ENCODE measurements at places on chromosomes 16 and 17. TPM values are rescaled to one million over a fixed set of nuclear protein-coding genes. Genes with fewer than 3 reads are reported as not detected.

GRCh38 chr17:6713918-6714271 is 726 bp upstream of the SLC13A5 start:
- DNase-seq: no peak

GRCh38 chr16:10428433-10429168 is 42.7 kb downstream of the ATF7IP2 start:
- no peak for DNase-seq

- DNase-seq: peak; percentile 42
Observed at GRCh38 chr17:8710813-8711212, 33.8 kb downstream of the CCDC42 start.

GRCh38 chr16:24539850-24540601 is 660 bp downstream of the RBBP6 start:
- DNase-seq: peak; percentile 85

- DNase-seq: no peak
Observed at GRCh38 chr16:71515026-71515425, 11.2 kb upstream of the CHST4 start.

Gene TNS4
- 0.89 TPM for total RNA-seq

Data from stomach (tissue), 19 donors.